Aorta (tissue), 5 donors: ENCODE measurements at places on chromosomes 16 and 17. TPM values are rescaled to one million over a fixed set of nuclear protein-coding genes. Genes with fewer than 3 reads are reported as not detected.

GRCh38 chr16:56341656-56342399, 83.5 kb downstream of the AMFR start:
- DNase-seq = no peak

DNA sequence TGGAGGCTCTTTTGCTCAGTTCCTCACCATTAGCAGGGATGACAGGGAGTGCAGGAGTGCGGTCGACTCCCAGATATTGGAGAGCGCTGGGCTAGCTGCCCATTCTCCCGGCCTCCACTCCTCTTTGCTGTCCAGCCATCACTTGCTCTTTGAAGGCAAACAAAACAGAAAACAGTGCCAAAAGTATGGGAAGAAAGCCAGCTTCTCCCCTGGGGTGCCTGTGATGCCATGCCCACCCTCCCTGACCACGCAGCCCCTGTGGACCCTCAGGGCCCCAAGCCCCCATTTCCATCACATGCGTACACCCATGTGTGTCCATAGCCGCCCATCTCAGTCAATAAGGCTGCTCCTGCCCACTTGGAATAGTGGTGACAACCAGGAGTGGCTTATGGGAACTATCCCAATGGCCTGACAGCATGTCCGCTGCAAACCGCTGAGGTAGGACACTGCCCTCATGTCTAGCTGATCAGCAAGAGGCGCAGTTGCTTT, 30.0 kb downstream of the MAPT start:
- no peak for DNase-seq

DNA sequence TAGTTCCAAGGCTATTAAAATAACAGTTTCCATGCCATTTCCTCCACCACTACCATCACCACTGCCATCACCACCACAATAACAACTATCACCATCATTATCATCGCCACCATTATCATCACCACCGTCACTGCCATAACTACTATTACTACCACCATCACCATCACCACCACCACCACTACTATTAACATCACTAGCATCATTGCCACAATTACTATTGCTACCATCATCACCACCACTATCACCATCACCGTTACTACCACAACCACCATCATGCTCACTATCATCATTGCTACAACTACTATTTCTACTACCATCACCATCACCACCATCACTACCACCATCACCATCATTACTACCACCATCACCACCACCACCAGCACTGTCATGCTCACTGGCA, 185.9 kb upstream of the MAF start:
- no peak for DNase-seq

SRR gene
- total RNA-seq = 9.5 TPM

DNA sequence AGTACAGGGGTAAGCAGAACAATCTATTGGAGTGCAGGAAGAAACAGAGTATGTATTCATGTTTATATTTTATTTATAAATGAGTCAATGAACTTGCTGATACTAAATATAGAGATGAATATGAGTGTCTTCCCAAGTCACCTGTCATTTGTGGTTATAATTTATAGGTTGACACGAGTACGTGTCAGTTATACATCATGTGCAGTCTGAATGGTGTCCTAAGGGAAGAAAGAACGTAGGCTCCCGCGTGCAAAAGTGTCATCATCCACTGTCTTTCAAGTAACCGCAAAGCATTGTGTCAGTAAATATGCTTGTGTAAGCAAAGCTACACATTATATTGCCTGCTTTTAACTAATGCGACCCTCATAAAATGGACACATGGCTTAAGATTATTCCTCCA, 786.1 kb downstream of the KCNJ2 start:
- DNase-seq = no peak

GRCh38 chr16:84029297-84030047, 13.1 kb downstream of the SLC38A8 start:
- no peak for DNase-seq

DNA sequence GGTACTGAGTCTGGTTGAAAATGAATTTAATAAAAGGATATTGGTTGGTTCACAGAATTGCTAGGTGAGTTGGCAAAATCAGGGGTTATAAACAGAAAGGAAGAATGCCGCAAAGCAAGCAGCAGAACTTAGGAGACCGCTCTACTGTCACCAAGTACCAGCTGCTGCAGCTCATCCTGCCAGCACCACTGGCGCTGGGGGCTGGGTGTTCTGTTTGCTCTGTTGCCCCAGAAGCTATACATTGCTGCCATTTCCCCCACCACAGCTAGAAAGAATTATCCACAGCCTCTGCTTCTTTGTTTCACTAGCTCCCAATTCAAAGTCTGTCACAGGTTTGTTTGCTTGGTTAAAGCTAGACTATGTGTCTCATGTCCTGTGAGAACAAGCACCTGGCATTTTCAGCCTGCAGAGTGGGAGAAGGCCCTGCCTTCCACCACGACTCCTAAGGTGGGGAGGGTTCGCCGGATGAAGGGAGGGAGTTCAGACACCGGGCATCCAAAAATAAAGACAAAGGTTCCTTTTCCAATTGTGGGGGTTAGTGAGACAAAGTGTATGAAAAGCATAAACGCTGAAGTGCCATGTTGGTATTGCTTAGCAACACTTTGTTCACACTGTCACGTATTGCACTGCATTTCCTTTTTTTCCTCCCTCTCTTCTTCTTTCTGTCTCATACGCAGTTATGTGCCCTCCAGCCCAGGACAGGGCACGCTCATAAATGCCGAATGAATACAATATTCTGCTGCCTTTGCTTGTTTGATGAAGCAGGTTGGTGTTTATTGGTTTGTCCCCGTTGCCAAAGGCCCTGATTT, 9.6 kb upstream of the CPD start:
- no peak for DNase-seq

TSNAXIP1 gene
- 1.1 TPM for total RNA-seq
